ENCODE measurements at places on chromosomes 7 and 10.

DNA sequence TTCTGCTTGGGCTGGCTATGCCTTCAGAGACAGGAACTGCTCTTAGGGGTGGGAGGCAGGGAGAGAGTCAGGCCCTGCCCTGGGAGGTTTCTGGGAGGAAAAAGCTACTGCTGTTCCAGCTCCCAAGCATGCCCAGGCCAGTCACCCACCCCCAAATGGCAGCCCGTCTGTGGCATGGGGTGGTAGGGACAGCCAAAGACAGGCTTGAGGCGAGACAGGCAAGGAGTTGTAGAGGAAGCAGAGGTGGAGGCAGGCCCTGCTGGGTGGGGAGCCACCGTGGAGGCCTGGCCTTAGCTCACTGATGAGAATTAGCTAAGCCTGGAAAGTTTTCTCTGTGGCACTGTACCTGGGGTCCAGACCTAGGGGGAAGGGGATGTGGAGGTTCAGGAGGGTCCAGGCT, 6.6 kb upstream of the SAMD8 start:
- DNase-seq, result no peak

GRCh38 chr7:71727347-71727746, 595.4 kb downstream of the GALNT17 start:
- DNase-seq, result no peak

GRCh38 chr7:116438267-116438666, 61.3 kb upstream of the CAV2 start:
- no peak for DNase-seq

DNA sequence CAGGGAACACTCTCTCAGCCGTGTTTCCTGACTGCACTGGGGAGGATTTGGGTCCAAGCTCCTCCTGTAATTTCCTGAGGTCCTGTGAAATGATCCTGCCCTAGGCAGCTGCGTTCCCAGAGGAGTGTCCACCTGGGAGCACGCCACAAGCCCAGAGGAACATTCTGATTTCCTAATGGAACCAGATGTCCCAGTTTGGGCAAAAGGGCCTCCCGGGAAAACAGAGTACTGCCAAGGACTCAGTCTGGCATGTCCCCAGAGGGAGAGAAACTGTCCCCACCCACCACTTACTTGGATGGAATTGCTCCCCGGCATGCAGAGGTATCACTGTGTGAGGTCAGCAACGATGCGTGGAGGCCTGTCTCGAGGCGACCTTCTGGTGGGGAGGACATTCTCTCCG, 34.5 kb downstream of the ASB13 start:
- no peak for DNase-seq

DNA sequence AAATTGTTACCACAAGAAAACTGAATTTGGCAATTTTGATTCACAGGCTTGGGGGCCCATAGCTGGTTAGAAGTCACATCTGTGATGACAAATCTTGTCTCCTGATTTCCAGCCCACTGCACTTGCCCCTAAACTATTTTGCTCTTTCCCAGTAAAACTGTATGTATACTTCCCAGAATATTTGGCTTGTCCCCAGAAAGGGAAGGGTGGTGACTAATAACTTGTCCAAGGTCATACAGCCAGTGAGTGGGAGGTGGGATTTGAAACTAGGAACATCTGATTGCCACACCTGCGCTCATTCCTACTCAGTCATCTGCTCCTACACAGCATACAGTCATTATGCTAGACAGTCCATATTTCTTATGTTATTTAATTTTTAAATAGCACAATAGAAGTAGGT, 304.5 kb downstream of the SDHAF3 start:
- no peak for DNase-seq

DNA sequence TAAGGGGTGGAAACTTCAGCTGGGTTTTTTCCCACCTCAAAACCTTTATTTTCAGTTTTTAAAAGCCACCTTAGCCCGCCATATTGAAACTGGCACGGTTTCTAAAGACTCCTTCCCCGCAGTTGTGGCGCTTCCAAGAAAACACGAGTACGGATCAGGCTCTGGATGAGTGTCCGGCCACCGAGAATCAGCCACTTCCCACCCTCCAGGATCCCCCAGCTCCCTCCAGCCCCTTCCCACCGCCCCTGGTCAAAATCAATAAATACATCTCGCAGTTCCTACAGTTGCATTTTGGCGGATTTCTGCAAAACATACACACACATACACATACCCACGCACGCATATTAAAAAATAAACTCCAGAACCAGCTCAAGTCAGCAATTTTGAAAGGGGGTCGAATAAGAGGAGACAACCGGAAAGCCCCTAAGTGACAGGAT, 1.1 kb downstream of the SFMBT2 start:
- no peak for DNase-seq

DNA sequence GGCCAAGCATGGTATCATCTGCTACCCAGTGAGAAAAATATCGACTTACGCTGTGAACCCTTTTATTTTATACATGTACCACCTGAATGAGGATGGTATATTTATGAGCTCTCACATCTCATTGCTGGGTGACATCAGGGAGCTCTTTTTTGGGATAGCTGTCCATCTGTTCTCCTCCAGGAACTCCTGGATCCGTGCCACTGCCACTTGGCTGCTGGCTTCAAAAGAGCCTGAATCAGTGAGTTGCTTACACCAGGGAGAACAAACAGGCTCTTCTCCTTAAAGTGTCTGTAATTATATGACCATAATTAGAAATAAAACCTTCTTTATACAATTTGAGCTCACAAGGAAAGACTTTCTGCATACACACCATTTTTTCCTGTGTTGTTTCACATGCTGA, 106.2 kb downstream of the KAT6B start:
- no peak for DNase-seq

GRCh38 chr10:50310560-50311174, 59.4 kb upstream of the ASAH2 start:
- DNase-seq, result no peak

DNA sequence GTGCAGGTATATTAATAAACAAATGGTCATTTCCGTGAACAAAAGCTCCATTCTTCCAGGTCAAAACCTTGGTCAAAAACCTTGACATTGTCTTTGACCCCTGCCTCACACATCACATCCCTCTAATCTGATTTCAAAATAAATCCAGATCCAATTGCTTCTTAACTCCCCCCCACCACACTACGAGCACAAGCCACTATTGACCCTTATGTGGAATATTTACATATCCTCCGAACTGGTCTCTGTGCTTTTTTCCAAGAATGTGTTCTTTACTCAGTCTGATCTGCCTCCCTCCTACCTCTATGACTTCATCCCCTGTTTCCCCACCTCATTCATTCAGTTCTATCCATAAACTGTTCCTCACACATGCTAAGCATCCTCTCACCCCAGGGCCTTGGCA, 313.6 kb upstream of the NPVF start:
- no peak for DNase-seq

DNA sequence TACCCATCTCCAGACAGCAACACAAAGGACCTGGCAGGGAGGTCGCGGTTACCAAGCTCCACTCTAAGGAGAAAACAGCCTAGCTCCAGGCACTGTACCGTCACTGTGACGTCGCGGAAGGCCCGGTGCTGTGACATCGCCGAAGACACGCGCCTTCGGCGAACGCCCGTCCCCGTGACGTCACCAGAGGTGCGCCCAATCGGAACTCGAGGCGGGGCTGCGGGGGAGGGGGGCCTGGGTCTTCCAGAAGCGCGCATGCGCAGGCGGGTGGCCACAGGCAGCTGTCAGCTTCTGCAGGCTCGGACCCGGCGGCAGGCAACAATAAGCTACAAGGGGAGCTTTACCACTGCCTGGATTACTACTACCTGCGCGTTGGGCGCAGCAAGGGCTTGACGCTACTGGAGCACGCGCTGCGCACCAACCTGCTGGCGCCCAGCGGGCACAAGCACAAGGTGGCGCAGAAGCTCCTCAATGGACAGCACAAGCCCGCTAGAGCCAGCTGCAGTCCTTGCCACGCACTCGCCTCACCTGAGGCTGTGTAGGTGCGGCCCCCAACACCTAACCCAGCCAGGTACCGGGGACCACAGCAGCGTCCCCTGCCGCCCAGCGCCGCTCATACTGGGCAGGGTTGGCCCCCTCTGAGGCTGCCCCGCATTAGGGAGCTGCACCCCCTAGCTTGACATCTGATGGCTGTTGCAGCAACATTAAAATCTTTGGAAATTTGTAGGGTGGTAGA, 208.4 kb downstream of the TPST1 start:
- DNase-seq, result peak; percentile 76

- no peak for DNase-seq
These were observed 22.3 kb downstream of the CALML5 start for GRCh38 chr10:5476918-5477525.

DNA sequence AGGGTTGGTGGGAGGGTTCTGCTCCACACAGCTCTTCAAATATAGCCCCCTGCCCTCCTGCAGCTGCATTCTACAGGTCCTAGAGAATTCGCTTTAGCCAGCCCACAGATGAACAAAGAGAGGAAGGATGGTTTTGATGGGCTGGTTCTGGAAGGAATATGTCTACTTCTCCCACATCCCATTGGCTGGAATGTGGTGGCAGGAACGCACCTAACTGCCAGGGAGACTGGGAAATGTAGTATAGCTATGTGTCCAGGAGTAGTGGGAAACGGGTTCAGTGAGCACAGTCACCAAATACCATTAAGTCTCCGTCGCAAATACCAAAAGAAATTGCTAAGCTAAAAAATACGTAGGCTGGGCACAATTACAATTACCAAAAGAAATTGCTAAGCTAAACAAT, 7.3 kb upstream of the PTER start:
- no peak for DNase-seq

DNA sequence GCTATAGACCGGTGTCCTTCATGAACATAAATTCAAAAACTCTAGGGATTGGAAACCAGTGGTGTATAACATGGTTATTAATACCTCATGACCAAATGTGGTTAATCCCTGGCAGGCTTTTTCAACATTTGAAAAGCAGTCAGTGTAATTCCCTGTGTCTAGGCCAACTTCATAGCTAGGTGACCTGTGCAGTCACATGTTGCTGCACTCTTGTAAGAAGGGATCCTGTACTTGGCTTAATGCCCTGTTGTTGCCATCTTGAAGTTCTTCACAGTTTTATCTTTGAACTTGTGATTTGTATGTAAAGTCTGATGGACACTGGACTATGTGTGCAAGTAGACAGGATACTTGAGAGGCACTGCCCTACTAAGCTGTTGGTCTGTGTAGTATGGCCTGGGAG, 39.7 kb downstream of the ZNF33A start:
- no peak for DNase-seq

GRCh38 chr10:59700709-59701108, 8.9 kb downstream of the SLC16A9 start:
- DNase-seq, result no peak

GRCh38 chr7:64916-65341, 127.4 kb upstream of the FAM20C start:
- DNase-seq, result no peak

GRCh38 chr10:106795619-106796018, 368.9 kb downstream of the SORCS1 start:
- DNase-seq, result no peak

DNA sequence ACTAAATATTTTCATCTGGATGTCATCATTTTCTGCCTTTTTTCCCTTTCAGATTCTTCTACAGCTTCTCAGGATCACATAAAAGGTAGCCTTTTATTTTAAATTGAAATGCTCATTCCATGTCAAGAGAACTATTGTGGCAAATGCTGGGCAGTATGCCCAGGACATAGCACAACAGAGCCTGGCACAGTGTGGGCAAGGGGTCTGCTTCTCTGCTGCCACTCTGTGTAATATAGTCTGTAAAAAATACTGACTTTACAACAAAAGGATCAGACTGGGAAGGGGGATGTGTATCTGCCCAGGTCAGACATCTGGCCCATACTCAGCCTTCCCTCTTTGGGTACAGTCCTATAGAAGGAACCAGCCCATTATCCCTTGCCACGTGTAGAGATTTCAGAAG, 62.7 kb downstream of the CUZD1 start:
- DNase-seq, result no peak

- no peak for DNase-seq
These were observed 743.0 kb downstream of the NRG3 start for GRCh38 chr10:82618007-82618406.

DNA sequence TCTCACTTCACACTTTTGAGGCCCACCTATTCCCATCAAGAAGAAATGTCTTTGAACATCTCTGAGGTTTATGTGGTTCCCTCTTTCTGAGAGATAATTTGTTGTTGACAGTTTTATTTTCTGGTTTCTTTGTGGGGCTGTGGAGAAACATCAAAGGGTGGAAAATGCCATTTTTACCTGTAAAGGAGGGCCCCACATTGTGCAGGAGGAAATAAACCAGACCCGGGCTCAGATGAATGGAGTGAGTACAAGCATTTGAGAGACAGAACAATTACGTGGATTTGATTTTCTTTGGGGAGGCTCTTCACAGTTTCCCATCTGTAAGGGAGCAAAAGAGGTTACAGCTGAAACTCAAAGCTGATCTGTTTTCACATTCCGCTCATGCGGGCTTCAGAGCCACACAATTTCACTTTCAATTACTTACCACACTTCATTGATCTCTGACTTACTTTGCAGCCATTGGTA, 29.8 kb downstream of the ITPRIP start:
- no peak for DNase-seq

- no peak for DNase-seq
These were observed 76.0 kb downstream of the ATE1 start for GRCh38 chr10:121851786-121852185.

DNA sequence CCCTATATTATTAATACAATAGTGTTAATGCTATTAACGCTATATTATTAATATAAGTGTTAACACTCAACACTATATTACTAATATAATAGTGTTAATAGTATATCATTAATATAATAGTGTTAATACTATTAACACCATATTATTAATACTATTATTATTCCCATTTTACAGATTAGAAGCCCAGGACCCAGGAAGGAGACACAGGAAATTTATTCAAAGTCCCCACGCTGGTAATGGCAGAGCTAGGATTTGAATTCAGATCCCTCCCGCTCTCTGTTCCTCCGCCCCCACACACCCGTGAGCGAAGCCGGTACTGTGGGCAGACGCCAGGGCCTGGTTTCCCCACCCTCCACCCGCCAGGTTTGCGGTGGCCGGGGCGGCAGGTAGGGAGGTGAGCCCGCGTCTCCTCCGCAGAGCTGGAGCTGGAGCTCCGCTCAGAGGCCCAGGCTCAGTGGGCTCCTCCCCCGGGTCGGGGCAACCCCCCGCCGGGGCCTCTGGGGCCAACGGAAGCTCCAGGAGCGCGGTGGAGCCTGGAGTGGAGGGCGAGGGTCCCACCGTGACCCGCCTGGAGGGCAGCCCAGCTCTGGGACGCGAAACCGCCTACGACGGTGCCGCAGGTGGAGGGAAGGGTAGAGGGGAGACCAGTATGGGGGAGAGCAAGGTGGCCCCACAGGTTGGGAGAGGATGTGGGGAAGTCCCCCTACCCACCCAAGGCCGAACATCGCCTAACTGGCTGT, at the start of gene TMEM225B:
TSS of gene TMEM225B (plus strand) at position 506 of the 740 bp plus-strand sequence. CDS start 6,122 bp downstream, outside the sequence.
- no peak for DNase-seq
